ENCODE measurements at places on chromosomes 5 and 9. TPM values are rescaled to one million over a fixed set of nuclear protein-coding genes. Genes with fewer than 3 reads are reported as not detected.

The PHF24 gene
- total RNA-seq, result 0.63 TPM

DNA sequence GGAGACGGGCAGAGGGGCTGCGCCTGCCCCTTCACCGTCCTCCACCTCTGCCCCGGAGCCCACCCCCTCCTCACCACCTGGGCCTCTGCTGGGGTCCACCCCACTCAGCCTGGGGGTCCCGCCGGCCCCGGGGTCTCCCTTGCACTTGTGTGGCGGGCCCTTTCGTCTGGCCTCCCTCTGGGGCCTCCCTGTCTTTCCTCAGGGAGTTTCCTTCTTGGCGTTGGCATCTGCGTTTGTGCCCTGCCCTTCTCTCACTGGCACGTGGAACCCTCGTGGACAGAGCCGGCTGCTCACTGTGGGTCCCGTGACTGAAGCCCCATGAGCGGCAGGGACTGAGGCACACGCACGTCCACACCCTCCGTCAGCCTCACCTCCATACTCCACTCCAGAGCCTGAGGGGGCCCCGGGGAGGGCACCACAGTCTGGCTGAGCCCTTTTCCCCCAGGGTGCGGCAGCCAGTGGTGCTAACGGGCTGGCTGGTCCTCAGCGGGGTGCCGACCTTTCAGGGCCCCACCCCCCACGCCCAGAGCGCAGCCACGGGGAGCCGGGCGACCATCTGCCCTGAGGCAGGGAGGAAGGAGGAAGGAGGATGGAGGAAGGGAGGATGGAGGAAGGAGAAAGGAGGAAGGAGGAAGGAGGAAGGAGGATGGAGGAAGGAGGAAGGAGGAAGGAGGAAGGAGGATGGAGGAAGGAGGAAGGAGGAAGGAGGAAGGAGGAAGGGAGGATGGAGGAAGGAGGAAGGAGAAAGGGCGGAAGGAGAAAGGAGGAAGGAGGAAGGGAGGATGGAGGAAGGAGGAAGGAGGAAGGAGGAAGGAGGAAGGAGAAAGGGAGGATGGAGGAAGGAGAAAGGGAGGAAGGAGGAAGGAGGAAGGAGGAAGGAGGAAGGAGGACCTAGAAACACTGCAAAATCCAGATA, 53.0 kb upstream of the NRARP start:
- H3K4me3 ChIP-seq, result no peak overlapping the region
- H3K27ac ChIP-seq, result no peak overlapping the region
- DNase-seq, result no peak
- peaks cover 13% of the 10 kb centered on the region for H3K36me3 ChIP-seq

The GNA14 gene
- total RNA-seq, result not detected

DNA sequence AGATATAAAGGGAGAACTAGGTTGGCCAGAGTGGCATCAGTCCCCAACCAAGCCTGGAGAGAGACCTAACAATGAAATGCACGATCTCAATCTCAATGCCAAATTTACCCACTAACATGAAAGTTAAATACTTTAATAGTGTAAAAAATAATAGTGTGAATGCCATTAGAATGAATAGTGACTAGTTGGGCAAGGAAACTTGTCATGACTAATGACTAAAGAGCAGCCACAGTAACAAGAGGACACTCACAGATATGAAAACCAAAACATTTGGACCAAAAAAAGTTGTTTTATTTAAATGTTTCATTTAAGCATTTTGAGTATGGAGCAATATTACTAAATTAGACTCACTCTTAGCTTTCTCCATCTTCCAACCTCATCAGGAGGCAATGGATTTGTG, 1853.8 kb downstream of the EFNA5 start:
- no peak overlapping the region for H3K27ac ChIP-seq
- H3K27me3 ChIP-seq, result no peaks in the 10 kb centered on the region
- H3K4me1 ChIP-seq, result no peaks in the 10 kb centered on the region
- no peak overlapping the region for H3K4me3 ChIP-seq

The TMEM252 gene
- total RNA-seq, result not detected

- H3K27me3 ChIP-seq, result no peaks in the 10 kb centered on the region
- DNase-seq, result no peak
Observed at GRCh38 chr9:14236591-14236990, 77.3 kb downstream of the NFIB start.

GRCh38 chr5:106827061-106827460, 843.7 kb downstream of the EFNA5 start:
- H3K27ac ChIP-seq, result no peak overlapping the region
- no peaks in the 10 kb centered on the region for H3K4me1 ChIP-seq
- H3K36me3 ChIP-seq, result no peaks in the 10 kb centered on the region
- no peaks in the 10 kb centered on the region for H3K27me3 ChIP-seq

- H3K27ac ChIP-seq, result no peak overlapping the region
- peaks cover 18% of the 10 kb centered on the region for H3K36me3 ChIP-seq
- no peak for DNase-seq
- H3K4me1 ChIP-seq, result peaks cover 8% of the 10 kb centered on the region
- H3K4me3 ChIP-seq, result no peak overlapping the region
- no peaks in the 10 kb centered on the region for H3K27me3 ChIP-seq
Observed at GRCh38 chr5:72234265-72234700, 85.8 kb downstream of the MRPS27 start.

The PAEP gene
- not detected for total RNA-seq

DNA sequence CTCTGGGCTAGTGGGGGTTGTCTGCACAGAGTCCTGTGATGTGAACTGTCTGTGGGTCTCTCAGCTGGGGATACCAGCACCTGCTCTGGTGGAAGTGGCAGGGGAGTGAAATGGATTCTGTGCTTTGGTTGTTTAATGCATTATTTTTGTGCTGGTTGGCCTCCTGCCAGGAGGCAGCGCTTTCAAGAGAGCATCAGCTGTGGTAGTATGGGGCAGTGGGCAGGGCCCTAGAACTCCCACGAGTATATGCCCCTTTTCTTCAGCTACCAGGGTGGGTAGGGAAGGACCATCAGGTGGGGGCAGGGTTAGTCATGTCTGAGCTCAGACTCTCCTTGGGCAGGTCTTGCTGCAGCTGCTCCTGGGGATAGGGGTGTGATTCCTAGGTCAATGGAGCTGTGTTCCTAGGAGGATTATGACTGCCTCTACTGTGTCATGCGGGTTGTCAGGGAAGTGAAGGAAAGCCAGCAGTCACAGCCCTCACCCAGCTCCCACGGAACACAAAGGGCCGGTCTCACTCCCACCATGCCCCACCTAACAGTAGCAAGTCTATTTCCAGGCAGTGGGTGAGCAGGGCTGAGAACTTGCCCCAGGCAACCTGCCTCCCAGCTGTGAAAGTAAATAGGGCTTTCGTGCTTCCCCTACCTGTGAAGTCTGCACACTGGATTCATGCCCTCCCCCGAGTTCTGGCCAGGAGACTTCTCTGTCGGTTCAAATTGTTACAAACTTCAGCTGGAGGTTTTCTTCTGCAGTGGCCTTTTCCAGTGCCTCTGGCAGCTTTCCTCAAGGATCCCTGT, 25.7 kb upstream of the FAM81B start:
- no peaks in the 10 kb centered on the region for H3K27me3 ChIP-seq
- no peaks in the 10 kb centered on the region for H3K4me1 ChIP-seq
- no peak overlapping the region for H3K4me3 ChIP-seq
- H3K36me3 ChIP-seq, result no peaks in the 10 kb centered on the region

- no peak overlapping the region for H3K27ac ChIP-seq
- H3K4me1 ChIP-seq, result peaks cover 24% of the 10 kb centered on the region
- no peaks in the 10 kb centered on the region for H3K27me3 ChIP-seq
- no peak overlapping the region for H3K4me3 ChIP-seq
- H3K36me3 ChIP-seq, result peaks cover 11% of the 10 kb centered on the region
Observed at GRCh38 chr9:94757158-94757557, 30.7 kb downstream of the AOPEP start.

The SHLD3 gene
- total RNA-seq, result 4.3 TPM

The PLPP7 gene
- total RNA-seq, result 5.8 TPM

GRCh38 chr5:75342836-75343235, 5.8 kb downstream of the HMGCR start:
- H3K27me3 ChIP-seq, result no peaks in the 10 kb centered on the region
- H3K27ac ChIP-seq, result no peak overlapping the region
- peaks cover 18% of the 10 kb centered on the region for H3K36me3 ChIP-seq
- H3K4me3 ChIP-seq, result peak overlapping the region; percentile 38
- no peak for DNase-seq
- H3K4me1 ChIP-seq, result peaks cover 39% of the 10 kb centered on the region

DNA sequence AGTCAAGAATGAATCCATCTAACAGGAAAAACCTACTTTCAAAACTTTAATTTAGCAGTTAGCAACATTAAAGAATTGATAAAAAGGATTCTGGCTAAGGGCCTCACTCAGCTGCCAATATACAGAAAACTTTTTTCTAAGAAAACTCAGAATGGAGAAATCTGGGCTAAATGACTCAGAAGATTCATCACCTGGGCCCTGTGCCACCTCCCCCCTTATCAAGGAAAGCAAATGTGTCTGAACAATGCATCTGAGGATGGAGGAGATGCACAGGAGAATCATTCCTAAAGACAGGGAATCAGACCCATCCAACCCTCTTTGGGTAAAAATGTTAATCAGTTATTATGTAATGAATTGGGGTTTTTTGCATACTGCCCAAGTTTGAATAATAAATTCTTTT, 592.0 kb upstream of the DMAC1 start:
- DNase-seq, result no peak
- no peaks in the 10 kb centered on the region for H3K27me3 ChIP-seq
- H3K4me3 ChIP-seq, result no peak overlapping the region
- no peak overlapping the region for H3K27ac ChIP-seq
- peaks cover 3% of the 10 kb centered on the region for H3K36me3 ChIP-seq
- no peaks in the 10 kb centered on the region for H3K4me1 ChIP-seq

The GARIN3 gene
- not detected for total RNA-seq

- no peak overlapping the region for H3K4me3 ChIP-seq
- peaks cover 5% of the 10 kb centered on the region for H3K36me3 ChIP-seq
- peak overlapping the region; percentile 92 for H3K27ac ChIP-seq
- peaks cover 10% of the 10 kb centered on the region for H3K4me1 ChIP-seq
- no peak for DNase-seq
- H3K27me3 ChIP-seq, result no peaks in the 10 kb centered on the region
Observed at GRCh38 chr9:36151316-36152210, 15.0 kb downstream of the GLIPR2 start.

- DNase-seq, result no peak
- peak overlapping the region; percentile 57 for H3K27ac ChIP-seq
- no peak overlapping the region for H3K4me3 ChIP-seq
- no peaks in the 10 kb centered on the region for H3K27me3 ChIP-seq
- H3K36me3 ChIP-seq, result no peaks in the 10 kb centered on the region
Observed at GRCh38 chr9:33458444-33458843, 11.1 kb upstream of the AQP3 start.

DNA sequence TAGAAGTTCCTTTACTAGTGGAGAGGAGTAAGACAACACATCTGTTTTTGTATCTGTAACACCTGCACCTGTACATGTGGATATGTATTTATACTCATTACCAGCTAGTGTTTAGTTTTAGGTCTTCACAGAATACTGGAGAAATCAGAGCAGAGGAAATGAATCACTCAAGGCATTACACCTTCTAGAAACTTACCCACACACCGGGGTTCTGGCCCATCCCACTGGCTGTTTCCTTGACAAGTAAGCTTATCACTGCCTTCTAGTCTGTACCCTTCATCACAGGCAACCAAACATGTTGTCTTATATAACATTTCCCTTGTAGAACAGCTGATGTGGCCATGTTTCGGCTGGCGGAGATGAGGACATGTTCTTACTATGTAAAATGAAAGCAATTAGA, 76.7 kb downstream of the SVEP1 start:
- H3K36me3 ChIP-seq, result no peaks in the 10 kb centered on the region
- H3K27ac ChIP-seq, result no peak overlapping the region
- H3K27me3 ChIP-seq, result peaks cover 2% of the 10 kb centered on the region

DNA sequence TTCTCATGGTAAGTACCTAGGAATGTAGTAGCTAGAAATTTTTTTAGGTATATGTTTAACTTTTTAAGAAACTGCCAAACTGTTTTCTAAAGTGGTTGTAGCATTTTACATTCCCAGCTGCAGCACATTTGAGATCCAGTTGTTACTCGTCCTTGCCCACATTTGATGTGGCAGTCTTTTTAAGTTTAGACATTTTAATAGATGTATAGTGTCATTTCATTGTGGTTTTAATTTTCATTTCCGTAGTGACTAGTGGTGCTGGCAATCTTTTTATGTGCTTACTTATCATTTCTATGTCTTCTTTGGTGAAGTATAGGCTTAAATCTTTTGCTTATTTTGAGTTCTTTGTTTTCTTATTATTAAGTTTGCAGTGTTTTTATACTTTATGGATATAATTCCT, 171.6 kb downstream of the GAS1 start:
- H3K27ac ChIP-seq, result no peak overlapping the region

The PDLIM4 gene
- total RNA-seq, result 37.4 TPM

The LCP2 gene
- not detected for total RNA-seq

The TTC16 gene
- total RNA-seq, result not detected

GRCh38 chr5:167633931-167634341, 657.5 kb upstream of the WWC1 start:
- H3K4me1 ChIP-seq, result peaks cover 10% of the 10 kb centered on the region
- H3K27ac ChIP-seq, result no peak overlapping the region
- H3K27me3 ChIP-seq, result no peaks in the 10 kb centered on the region
- DNase-seq, result no peak

All from neural crest cell (in vitro differentiated cells).